T1000 (cell line): ENCODE measurements at places on chromosomes 7 and 10.
A peak's percentile ranks its signal among the peaks of the same experiment; 100 is the strongest.

DNA sequence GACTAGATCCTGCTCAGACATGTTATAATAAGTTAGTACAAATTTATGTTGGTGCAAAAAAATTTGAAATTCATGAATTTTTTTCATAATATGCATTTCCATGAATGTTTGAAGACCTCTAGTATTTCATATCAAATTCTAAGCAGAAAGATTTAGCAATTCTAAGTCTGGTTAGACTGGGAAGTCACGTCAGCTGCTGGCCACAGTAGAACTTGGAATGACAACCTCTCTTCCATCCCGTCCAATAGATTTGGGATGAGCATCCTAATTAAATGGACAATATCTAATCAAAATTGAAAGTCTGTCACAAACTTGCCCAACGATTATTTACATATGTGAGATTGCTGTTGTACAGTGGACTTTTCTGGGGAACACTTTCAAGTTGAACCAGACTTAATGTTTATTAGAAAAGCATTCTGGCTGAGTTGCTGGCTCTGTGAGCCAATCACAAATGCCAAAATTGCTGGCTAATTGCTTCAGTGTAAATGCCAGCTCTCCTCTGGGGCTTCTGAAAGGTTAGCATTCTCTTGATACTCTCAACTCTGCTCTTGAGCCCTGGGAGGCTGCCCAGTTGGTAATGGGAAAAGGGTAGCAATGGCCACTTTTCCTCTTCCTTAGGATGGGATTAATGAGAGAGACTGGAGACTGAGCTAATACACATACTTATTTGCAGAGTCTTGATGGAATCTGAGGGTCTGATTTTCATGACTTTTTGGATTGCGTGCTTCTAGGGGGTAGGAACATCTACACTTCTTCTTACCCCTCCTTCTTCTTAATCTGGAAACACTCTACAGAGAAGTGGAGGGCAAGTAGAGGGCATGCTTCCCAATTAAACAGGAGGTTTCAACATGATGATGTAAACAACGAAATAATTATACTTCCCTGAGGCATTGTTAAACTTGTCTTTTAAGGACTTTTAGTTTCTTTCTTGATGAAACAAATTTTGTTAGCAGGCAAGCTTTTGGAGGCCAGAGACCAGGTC, 253.5 kb downstream of the BAMBI start:
- no peak for DNase-seq

DNA sequence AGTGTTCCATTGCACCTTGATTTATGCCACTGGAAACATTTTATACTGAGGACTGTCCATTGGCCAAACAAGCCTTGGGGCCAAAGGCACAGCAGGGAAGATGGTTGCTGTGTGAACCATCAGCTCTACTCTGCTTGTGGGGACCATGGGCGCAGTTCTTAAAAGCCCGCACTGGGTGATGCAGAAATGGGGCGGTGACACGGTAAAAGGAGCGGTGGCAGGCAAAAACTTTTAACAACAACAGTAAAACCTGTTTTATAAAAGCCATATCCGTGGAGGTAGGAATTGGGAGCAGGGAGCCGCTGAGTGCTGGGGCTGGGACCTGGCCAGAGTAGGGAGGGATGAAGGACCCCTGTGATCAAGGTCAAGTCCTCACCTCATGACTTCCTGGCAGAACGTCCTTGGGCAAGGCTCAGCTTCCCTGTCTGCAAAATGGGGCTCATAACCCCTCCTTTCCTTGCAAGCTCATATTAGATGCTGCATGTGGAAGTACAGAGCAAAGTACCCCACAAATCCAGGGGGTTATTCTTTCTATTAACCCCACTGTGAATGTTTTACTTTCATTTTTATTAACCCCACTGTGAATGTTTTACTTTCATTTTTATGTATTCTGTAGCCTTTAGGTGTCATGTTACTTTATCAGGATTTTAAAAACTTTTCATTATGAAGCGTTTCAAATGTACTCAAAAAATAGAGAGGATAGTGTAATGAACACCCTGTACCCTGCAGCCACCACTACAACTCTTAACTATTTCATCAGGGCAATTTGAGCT, 78.3 kb downstream of the GRK5 start:
- no peak for DNase-seq

GRCh38 chr10:118669020-118669791, 73.8 kb upstream of the PRLHR start:
- no peak for DNase-seq

- no peak for DNase-seq
Observed at GRCh38 chr10:123991611-123992570, 100.3 kb upstream of the CPXM2 start.

DNA sequence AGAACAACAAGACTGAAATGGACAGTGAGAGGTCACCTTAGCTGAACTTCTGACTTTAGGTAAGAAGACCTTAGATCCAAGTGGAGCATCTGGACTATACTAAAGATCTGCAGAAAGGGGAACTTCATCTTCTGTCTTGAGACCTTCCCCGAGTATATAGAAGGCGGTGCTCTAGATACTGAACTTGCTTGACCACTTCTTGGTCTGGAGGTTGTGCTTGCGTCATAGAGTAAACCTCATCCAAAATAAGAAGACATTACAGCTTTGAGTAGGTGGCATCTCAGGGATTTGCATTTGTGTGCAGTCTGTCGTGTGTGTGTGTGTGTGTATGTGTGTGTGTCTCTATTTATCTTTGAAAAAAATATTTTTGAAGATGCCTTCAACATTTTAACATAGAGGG, 157.5 kb downstream of the CHN2 start:
- DNase-seq = no peak

DNA sequence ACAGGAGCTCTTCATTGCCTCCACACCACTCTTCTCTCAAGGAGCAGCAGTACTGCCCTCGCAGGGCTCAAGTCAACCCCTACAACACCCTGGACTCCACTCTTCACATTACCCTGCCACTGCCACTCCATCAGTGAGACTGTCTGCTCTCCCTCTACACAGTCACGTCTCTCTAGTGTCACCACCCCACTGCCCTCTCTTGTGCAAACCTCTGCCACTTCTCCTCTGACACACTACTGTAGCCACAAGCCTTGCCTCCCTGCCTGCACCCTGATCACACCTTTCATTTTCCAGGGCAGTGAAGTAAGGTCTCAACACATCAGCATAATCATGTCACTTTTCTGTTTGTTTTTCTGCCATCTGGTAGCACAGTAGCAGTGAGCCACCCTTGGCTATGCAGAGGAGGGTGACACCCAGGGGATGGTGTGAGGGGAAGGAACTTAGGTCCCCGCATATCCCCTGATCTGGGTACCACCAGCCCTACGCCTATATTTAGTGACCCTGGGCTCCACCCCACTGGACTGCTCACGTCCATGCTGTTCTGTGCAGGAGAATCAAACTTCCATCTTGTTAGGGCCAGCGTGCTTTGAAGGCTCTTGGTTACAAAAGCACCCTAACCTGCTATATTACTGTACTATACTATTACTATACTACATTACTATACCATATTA, 1.6 kb downstream of the C10orf143 start:
- no peak for DNase-seq

DNA sequence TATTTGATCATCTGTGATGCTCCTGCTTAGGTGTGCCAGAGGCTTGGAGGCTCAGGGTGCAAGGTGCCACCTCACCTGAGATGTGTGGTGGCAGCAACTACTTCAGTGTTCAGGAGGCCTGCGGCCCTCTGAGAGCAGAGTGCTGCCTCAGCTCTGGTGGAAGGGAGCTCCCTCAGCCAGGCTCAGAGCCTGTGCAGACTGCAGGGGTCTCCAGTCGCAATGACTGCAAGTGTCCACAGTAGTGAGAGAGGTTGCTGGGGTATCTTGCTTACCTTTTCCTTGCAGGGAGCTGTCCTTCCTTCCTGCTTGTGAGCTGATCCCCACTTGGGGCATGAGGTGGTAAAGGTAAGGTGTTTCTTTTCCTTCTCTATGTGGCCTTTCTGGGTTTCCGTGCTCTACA, 131.0 kb upstream of the GAD2 start:
- DNase-seq = no peak

DNA sequence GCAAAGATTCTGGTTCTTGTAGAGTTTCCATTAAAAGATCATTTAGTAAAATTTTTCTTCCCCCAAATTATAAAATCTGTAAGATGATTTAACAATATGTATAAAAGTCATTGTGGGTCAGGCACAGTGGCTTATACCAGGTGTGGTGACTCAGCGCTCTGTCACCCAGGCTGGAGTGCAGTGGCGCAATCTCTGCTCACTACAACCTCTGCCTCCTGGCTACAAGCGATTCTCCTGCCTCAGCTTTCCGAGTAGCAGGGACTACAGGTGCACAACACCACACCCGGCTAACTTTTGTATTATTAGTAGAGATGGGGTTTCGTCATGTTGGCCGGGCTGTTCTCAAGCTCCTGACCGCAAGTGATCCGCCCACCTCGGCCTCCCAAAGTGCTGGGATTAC, 68.0 kb downstream of the SEPTIN14 start:
- DNase-seq = no peak

DNA sequence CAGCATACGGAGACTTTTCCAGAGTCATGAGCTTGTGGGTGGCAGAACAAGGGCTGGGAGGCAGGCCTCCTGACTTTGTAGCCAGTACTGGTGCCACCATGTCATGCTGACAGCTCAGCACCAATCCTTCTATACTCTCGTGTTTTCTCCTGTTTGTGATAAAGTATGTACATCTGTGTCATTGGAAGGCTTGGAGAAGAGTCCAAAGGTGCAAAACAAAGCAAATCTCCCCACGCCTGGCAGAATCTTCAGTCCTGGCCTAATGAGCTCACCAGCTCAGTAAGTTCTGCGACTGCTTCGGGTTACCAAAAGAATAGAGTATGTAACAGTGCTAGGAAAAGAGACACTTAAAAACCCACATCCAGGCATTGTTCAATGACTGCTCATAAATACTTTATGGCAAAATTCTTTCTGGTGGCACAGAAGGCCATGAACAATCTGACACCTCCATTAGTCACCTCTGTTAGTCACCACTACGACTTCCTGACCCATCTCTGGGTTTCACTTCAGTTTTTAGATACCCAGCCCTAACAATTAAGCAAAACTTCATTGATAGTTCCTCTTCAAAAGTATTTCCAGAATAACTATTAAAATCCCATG, 24.5 kb downstream of the STEAP1 start:
- DNase-seq = no peak

DNA sequence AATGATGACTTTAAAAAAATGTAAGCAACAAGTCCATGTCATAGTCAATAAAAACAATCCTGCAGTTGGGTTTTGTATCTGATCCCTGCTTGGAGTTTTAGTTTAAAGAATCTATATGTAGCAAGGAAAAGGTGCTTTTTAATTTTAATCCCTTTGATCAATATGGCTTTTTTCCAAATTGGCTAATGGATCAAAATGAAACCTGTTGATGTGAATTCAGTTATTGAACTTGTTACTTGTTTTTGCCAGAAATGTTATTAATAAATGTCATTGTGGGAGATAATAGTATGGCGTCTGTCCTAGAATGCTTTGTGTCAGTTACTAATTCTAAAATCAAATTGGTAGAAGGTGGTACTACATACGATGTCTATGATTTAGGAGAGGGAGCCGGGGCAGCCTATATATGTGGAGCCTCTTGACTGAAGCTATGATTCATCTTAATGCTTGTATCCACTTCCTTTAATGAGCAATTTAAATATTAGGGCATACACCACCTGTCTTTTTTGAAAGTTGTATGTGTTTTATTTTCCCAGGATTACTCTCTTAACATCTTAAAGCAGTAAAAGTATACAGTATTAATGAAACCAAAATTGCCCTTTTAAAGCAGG, 10.3 kb upstream of the PBLD start:
- no peak for DNase-seq

DNA sequence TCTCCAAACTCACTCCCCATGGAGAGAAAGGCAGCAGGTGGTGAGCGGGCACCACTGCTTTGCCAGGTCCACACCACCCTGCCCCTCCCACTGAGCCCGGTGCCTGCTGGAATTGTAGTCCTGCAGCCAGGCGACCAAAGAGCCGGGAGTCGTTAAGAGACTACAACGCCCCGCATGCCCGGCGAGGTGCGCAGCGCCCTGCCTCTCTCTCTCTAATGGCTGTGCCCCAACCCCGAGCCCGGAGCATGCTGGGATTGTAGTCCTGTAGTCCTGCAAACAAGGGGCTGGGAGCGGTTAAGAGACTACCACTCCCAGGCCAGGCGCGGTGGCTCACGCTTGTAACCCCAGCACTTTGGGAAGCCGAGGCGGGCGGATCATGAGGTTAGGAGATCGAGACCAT, 8.1 kb upstream of the ZNF727 start:
- DNase-seq = no peak

GRCh38 chr10:34473174-34474008, 341.7 kb downstream of the PARD3 start:
- no peak for DNase-seq

- no peak for DNase-seq
Observed at GRCh38 chr7:104127204-104127603, 80.6 kb downstream of the ORC5 start.

GRCh38 chr10:117543225-117544003, 868 bp downstream of the EMX2 start:
- peak; percentile 60 for DNase-seq

DNA sequence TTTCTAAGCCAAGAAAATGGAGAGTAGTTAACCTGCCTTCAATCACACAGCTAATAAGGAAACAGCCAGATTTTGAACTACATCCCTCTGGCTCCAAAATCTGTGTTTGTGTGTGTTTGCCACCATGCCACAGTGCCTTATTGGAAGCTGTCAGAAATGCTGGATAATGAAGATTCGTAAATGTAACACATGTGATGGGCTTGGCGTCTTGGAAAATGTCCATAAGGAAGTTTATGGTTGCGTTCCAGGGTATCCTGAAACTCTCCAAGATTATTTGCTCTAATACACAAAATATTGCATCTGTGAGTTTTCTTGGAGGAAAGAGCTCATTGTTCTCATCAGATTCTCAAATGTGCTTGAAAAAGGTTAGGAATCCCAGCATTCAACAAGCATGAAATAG, 22.7 kb downstream of the MYOF start:
- DNase-seq = no peak

DNA sequence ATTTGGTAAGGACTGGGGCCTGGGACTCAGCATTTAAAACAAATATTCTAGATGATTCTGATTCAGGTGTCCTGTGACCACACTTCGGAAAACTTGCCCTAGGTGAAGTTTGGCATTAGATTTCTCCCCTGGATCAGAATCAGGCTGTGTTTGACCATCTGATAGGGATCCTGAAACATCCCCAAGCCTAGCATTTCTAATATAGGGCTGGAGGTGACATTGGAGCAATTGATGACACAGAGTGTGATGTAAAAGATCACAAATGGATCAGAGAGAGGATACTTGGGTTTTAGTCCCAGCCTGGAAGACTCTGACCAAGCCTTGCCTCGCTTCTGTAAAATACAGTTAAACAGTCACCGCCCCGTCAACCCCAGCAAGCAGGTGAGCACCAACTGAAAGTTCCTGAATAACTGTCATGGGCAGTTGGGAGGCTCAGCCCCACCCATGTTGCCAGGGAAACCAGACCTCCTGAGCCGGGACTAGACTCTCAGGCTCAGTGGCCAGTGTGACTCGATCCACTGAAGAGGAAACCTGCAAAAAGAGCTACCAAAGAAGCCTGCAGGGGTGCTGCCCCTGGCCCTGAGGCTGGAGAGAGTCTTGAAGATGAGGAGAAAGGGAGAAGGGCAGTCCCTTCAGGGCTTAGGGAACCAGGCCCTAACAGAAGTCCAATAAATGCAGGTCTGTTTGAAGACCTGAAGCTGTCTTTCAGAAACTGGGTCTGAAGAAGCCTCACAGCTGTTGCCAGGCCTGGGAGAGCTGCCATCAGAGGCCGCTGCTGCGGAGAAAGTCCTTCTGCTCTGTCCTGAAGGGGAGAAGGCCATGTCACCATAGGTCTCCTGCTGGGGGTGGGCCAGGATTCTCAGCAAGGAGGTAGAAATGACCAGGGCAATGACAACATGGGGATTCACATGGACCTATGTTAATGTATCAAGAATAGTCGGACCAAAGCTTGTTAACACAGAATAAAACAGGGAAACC, 126.1 kb upstream of the KCNMA1 start:
- DNase-seq = no peak

- no peak for DNase-seq
Observed at GRCh38 chr7:143900230-143900766, 1.7 kb downstream of the TCAF1 start.
